ENCODE measurements at places on chromosomes 5 and 9.

DNA sequence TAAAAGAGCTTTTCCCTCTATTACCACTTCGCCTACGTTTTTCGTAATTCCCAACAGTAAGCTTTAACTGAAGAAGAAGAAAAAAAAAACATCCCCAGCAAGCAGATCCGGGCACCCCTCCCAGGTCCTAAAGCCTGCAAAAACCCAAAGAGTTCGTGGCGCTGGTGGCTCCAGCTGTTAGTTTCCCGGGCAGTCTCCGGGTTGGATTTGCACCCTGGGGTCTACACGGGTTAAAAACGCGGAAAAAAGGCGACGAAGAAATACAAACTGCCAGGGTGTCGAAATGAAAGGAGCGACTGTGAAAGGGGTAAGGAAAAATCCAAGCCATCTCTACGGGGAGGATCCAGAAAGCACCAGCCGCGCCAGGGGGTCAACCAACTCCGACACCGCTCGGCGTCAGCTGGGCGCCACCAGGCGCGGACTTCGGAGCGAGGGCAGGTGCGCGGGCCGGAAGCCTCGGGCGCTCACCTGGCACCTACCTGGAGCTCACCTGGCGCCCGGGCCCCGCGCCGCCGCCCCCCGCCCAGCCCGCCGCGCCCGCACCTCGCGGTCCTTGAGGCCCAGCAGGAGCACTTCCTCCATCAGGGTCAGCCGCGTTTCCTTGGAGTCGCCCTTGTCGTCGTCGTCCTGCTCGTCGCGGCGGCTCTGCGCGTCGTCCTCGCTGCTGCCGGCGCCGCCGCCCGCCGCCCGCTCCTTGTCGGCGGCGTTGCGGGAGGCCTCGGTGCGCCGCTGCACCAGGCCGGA lies 680 bp downstream of the GOLPH3 start:
- DNase-seq = no peak

DNA sequence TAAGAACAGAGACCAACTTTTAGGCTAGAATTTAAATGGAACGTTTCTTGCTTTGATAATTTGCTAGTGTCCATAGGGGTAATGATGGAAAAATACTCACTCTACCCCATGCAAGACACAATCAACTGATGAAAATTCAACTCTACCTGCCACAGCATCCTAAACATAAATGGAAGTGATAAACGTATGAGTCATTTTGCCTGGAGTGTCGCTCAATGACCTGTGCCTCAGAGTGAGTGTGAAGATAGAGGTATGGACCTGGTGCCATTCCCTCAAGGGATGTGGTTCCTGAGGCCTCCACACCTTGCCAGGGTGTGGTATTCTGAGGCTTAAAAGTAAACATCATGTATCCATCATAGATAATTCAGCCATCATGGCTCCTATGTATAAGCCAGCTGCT lies 14.0 kb downstream of the ARL14EPL start:
- no peak for DNase-seq

DNA sequence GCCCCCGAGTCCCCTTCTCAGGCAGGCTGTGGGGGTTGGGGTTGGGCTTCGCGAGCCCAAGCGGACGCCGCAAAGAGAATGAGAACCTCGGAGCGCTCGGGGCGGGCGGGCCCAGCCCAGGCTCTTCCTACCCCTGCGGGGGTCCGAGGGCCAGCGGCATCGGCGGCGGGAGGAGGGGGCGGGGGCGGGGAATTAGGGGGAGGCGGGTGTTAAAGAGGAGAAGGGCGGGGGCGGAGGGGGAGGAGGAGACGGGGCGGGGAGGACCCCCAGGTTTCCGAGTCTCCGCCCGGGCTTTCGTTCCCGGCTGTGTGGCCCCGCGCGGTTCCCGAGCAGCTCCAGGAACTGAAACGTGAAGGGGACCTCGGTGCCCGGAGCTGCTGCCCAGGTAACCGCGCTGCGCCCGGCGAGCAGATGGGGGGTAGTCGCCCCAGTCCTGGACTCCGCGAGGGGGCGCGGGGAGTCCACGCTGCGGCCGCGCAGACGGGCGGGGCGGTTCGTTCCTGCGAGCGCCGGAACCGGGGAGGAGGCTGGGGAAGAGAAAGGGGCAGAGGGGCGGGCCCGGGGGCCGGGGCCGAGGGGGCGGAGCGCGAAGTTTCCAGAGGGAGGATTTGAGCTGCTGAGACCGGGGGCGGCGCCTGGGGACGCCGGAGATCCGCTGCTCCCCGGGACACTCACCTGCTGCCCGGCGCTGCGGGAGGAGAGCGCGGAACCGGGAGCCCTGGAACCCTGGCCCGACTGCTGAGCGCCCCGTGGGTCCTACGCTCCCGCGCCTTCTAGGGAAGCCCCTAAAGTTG lies 38.4 kb upstream of the PLEKHG4B start:
- DNase-seq = peak; percentile 86

GRCh38 chr5:102937894-102938293 lies 182.0 kb downstream of the GIN1 start:
- DNase-seq = no peak

GRCh38 chr9:68705531-68706362 lies 707 bp downstream of the PIP5K1B start:
- no peak for DNase-seq

GRCh38 chr9:134629061-134629585 lies 12.5 kb upstream of the COL5A1 start:
- DNase-seq = no peak

- no peak for DNase-seq
Measured at GRCh38 chr9:112059145-112059965, 115.7 kb downstream of the SUSD1 start.

- no peak for DNase-seq
Measured at GRCh38 chr5:35228310-35228709, 2.0 kb downstream of the PRLR start.

DNA sequence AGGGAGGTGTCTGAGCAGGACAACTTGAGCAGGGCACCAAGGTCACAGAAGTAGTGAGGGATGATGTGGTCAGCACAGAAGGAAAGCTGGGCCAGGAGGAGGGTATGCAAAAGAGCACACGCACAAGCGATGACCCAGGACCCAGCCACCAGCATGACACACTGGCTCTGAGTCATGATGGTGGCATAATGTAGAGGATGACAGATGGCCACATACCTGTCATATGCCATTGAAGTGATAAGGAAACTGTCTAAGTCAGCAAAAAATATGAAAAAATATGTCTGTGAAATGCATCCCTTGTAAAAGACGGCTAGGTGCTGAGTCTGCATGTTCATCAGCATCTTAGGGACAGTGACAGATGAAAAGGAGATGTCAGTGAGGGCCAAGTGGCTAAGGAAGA lies 380 bp downstream of the OR1J1 start:
- DNase-seq = no peak

GRCh38 chr5:132429463-132430440 lies 60.2 kb downstream of the SLC22A5 start:
- no peak for DNase-seq

- DNase-seq = no peak
Measured at GRCh38 chr5:109309326-109310063, 100.3 kb downstream of the PJA2 start.

DNA sequence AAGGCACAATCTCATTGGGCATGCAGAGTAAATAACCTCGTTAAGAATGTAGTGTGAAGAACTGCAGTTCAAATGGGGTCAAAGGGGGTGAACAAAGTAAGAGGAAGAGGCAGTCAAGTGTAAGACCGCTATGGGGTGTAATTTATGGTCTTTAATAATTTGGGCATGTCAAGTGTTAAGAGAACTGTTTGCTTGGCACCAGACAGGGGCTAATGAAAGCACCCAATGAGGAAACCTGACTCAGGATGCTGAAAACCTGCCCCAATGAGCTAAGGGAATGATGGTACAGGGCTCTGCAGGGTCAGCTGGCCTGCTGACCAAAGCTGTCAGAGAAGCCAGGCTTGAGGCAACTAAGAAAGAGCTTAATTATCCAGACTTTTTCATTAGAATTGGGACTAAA lies 368.1 kb downstream of the DTWD2 start:
- no peak for DNase-seq

DNA sequence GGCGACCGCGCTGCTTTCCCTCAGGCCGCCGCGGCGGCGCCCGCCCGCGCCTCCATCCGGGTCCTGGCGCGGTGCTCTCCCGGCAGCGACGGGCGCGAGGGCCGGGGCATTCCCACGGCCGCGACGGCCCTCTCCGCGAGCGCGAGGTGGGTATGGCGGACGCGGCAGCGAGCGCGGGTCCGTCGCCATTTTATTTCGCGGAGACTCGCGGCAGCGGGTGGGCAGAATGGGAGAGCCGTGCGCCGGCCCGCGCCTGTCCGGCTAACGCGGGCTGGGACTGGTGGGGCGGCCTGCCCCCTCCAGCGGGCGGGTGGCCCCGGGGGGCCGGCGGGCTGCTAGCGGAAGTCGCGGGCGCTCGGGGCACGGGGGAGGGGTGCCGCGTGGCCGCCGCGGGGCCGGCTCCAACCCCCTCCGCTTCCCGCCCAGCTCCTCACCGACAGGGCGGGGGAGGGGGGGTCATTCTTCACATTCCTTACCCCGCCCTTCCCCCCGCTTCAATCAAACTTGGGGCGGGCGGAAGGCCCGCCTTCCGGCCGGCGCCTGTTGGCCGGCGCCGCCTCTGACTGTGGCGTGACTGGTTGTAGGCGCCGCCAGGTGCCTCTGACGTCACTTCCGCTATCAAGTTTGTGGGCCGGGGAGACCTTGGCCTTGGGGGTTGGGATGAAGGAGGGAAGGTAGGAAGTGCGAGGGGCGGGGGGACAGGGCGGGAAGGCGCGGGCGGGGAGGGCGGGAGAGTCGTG lies 82.1 kb downstream of the PTPDC1 start:
- DNase-seq = peak; percentile 96

DNA sequence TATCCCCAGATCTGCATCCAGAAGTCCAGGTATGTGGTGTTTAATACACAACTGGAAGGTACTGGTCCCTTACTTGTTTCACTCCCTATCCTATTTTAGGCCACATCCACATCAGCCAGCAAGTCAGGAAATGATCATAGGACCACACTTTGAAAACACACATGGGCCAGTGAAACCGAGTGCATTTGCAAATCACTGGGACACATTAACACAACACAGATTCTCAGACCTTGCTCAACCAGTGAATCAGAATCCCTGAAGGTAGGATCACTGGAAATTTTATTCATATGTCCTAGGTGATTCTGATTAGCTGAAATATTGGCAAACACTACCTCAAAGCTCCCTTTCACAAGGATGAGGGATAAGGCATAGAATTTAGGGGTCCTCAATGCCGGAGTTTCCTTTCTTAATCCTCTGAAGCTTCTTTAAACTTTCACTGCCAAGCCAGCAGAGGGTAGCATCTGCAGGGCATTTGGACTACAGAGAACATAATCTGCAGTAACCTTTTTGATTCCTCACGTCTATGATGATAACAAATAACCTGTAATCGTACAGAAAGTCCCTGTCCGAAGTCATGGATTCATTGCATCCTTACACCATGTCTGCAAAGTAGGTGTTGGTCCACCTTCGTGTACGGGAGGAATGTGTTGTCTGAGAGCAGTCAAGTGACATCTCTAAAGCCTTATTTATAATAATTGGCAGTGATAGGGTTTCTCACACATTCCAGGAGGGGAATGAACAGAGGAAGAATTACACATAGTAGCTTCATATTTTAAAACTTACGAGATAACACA lies 11.0 kb upstream of the ABLIM3 start:
- DNase-seq = no peak

- DNase-seq = no peak
Measured at GRCh38 chr9:16930578-16930977, 60.1 kb upstream of the BNC2 start.

GRCh38 chr9:20358207-20358606 lies 264.1 kb downstream of the MLLT3 start:
- no peak for DNase-seq

DNA sequence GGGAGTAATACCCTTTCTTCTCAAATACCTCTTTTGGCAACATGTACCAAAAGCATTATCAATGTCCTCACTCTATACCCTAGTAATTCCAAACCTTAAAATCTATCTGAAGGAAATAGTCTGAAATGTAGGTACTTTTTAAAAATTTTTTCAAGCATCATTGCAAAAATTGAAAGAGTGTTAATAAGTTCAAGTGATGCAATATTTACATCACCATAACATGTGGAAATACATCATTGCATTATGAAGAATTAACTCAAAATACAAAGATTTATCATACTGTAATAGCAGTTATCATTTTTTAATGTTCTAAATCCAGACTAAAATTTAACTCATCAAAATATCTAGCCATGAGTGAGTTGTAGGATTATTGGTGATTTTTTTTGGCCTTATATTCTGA lies 123.1 kb downstream of the DENND1A start:
- DNase-seq = no peak

- DNase-seq = no peak
Measured at GRCh38 chr9:77374266-77374665, 196.9 kb downstream of the VPS13A start.
